ENCODE measurements at places on chromosomes 7 and 10.

DNA sequence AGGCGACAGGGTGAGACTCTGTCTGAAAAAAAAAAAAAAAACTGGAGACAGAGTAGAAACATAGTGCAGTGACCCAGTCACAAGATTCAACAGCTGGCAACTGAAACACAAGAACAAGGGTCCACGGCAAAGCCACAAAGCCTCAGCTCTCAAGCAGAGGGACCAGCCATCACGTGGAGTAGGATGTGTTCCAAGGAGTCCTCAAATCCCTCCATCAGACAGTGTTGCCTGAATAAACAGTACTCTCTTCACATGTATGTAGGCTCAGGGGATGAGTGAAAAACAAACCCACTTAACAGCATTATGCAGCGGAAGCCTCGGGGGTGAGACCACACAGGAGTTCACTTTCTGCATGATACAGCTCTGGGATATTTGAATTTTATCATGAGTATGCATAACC, 62.0 kb downstream of the SLIT1 start:
- DNase-seq: no peak

GRCh38 chr7:131493581-131493980, 62.8 kb downstream of the PODXL start:
- DNase-seq: no peak

- DNase-seq: peak; percentile 82
Observed at GRCh38 chr7:150996376-150997074, 5.7 kb downstream of the NOS3 start.

DNA sequence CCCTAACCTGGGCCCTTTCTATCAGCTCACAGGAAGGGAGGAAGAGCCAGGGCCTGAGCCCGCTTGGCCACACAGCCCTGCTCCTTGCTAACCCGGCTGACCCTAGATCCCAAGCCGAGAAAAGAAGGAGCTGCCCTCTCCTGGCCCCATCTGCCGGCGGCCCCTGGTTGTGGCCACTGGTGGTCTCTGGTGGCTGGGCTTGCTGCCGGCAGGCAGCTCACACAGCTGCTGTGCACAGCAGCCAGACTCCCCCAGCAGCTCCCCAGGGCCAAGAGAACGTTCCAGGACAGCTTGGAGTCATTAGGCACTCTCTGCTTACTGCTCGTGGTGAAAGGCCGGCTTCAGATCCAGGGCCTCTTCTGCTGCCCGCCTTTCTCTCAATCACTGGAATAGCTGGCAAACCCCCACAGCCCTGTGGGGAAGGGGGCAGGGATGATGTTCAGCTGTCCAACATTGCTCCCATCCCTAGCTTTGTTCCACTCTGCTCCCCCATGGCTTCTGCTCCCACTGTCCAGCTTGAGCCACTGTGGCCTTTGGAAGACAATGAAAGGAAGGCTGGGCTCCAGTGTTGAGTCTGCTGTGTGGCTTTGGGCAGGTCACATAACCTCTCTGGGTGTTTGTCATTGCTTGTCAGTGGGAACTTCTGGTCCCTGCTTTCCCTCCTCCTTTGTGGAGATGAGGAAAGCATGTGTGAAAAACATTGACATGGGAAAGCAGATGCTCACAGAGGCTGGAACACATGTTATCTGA, 35.4 kb upstream of the COL13A1 start:
- peak; percentile 50 for DNase-seq

DNA sequence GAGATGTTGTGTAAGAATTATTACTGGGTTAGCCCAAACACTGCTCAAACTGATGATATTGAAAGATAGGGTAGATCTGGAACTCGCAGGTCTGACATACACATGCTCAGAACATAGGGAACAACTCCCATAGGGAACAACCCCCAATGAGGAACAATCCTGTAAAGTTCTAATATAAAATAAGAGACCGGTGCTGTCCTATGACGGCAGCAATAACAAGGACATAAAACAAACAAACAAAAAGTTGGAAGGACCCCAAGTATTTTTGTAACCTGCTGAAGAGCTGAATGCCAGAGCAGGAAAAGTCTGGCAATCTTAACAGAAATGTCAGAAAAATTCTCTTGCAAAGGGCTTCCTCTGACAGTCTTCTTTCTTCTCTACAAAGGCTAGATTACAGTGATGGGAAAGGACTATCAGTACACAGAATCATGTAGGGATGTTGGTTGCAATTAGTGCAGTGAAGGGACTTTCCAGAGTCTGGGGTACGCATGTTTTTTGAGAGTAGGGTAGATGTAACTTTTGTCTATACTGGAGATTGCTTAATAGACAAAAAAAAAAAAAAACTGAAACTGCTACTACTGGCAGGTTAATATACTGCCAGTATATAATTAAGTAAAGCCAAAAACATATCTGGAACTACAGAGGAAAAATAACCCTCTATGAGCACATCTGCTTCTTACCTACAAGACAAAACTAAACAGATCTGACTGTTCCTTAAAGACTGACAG, 35.5 kb downstream of the IDE start:
- DNase-seq: no peak

DNA sequence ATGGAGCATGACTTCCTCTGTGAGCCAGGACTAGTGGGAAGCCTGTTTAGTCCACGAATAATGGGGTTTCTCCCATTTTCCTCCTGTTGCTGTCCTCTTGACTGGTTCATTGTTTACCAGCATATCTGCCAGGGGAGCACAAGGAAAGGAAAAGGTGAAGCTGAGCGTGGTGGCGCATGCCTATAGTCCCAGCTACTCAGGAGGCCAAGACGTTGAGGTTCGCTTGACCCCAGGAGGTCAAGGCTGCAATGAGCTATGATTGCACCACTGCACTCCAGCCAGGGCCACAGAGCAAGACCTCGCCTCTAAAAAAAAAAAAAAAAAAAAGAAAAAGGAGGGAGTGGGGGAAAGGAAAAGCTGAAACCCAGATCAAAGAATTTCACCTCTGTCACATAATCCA, 5.8 kb upstream of the IL2RA start:
- no peak for DNase-seq

DNA sequence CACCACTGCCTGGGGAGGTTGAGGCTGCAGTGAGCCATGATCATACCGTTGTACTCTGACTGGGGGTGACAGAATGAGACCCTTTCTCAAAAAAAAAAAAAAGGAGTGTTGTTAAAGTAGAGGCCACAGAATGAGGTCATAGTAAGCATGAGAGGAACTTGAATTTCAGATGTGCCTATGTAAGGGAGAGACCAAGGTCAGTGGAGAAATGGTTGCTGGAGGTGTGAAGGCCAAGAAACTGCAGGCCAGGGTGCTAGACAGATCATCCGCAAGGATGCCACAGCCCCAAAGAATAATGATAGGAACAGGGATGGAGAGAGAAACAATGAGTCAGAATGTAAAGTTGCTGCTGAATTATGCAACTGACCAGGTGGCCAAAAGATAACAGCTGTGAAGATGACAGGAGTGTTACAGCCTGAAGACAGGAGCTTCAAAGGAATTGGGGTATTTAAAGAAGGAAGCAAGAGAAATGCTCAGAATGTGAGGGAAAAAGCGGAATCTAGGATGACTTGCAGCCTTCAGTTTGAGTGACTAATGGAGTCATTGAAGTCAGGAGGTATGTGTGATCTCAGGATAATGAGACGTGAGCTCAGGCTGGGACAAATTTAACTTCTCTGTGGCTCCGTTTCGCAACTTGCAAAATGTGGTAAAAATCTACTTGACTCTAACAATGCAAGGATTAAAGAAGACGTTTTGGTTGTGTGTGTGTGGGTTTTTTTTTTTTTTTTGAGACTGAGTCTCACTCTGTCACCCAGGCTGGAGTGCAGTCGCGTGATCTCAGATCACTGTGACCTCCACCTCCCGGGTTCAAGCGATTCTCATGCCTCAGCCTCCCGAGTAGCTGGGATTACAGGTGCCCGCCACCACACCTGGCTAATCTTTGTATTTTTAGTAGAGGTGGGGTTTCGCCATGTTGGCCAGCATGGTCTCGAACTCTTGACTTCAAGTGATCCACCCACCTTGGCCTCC, 22.2 kb downstream of the TYW1B start:
- DNase-seq: no peak

DNA sequence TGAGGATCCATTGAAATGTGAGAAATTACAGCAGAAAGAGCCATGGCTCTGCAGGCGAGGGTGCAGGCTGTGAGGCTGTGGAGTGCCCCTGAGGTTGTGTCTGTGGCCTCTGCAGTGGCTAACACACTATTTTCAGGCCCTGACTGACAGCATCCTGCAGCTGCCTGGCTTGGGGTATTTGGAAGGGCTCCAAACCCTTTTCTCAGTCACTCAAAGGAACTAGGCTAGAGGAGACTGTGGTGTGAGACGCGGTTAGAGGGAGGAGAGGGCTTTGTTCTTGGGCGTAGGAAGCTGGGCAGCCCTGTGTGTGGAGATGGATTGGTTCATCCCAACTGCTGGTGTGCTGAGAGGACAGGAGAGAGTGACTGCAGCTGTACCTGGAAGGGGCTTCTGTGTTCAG, 134.9 kb downstream of the RAMP3 start:
- no peak for DNase-seq

GRCh38 chr10:119361037-119361436, 153.7 kb downstream of the GRK5 start:
- no peak for DNase-seq

- DNase-seq: peak; percentile 87
Observed at GRCh38 chr7:143263266-143264195, at the start of gene GSTK1. TSS of gene GSTK1 (plus strand) at chr7:143263441. CDS start at chr7:143263514, 73 bp downstream.

DNA sequence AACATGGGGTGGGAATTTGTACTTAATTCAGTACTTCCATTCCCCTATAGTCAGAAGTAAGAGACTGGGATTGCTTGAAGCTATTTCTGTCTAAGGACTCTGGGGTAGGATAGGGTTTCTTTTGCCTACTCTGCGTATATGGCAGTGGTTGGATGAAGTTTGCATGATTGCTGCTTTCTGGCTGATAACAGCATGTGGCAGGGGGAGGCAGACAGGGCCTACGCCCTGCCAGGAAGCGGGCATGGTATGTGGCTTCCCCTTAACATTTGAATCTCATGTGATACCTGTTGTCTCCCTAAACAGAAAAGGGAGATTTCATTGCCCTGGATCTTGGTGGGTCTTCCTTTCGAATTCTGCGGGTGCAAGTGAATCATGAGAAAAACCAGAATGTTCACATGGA, 57.1 kb downstream of the TACR2 start:
- no peak for DNase-seq

DNA sequence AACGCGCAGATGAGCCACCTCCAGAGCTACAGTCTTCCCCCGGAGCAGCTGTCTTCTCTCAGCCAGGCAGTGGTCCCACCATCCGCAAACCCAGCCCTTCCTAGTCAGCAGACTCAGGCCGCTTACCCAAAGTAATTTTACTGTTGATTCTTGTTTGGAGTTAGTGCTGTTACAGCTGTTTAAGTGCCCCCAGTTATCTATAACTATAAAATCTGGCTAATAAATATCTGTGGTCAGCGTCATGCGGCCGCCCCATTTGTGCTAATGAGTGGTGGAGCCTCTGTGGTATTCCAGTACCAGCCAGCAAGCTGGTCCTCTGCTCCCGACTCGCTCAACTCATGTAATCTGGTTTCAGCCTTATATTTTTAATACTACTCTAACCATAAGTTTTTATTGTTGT, 43.2 kb upstream of the TMEM236 start:
- no peak for DNase-seq

- no peak for DNase-seq
Observed at GRCh38 chr10:6729071-6729774, 149.1 kb upstream of the PRKCQ start.

- no peak for DNase-seq
Observed at GRCh38 chr7:70533614-70534013, 598.3 kb upstream of the GALNT17 start.

GRCh38 chr7:30135301-30136116, 723 bp downstream of the MTURN start:
- DNase-seq: peak; percentile 82

DNA sequence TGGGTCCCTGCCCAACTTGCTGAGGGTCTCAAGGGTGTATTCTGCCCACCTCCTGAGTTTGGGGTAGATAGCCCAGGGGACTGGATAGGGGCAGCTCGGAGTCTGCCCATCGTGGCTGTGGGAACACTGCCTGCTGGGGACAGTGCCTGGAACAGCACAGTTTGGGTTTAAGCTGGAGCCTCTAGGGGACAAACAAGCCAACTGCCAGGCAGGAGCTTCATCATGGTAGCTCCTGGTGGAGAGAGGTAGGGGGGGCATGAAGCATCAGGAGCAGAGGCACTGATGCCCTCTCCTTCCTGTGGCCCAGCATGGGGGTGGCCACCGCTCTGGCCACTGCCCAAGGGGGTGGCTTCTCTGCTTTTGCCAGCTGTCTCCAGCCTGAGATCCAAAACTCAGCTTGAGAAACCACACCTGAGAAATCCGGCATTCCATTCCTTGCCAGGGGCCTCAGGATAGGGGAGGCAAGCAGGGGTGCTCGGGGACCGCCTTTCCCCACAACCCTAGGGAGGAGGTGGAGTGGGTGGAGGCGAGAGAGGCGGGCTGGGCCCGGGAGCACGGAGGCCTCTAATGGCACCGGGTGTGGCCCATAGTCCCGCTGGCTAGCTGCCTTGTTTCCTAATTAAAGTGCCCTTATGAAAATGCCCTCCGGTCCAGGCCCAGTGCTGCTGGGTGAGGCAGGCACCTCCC, 47.6 kb downstream of the UNC5B start:
- DNase-seq: no peak

DNA sequence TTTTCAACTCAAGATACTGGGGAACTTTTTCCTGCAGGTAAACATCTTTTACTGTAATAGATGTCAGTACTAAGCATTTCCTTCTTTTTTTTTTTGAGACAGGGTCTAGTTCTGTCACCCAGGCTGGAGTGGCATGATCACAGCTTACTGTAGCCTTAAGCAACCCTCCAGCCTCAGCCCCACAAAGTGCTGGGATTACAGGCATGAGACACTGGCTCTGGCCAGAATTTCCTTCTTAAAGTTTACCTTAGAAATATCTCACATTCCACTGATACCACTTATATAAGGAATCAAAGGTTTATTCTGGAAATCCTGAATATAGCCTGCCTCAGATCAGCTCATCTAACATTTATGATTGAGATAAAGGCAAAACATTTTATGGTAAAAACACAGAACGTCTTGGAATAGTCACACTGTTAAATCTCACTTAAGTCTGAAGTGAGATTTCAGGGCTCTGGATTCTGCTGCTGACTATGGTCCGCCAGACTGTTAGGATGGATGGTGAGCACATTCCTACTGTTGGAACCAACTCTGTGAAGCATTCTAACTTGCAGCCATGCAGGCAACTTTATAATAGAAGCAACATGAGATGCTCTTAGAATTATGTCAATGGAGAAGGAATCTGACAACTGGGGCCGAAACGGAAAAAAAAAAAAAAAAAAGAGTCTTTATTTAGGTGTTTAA, 151.9 kb downstream of the ZMYND11 start:
- DNase-seq: no peak
